ENCODE measurements at places on chromosomes 1 and 21.

- DNase-seq: no peak
These were observed 1165.1 kb upstream of the ADGRL4 start for GRCh38 chr1:80171631-80172030.

- peak; percentile 77 for DNase-seq
These were observed 5.5 kb upstream of the PRKCZ start for GRCh38 chr1:2044510-2045319.

- DNase-seq: no peak
These were observed 184.2 kb downstream of the MATN1 start for GRCh38 chr1:30538993-30539867.

GRCh38 chr1:113018911-113019310 is 54.1 kb upstream of the LRIG2 start:
- DNase-seq: no peak
